ENCODE measurements at places on chromosomes 6 and 20. TPM values are rescaled to one million over a fixed set of nuclear protein-coding genes. Genes with fewer than 3 reads are reported as not detected.

DNA sequence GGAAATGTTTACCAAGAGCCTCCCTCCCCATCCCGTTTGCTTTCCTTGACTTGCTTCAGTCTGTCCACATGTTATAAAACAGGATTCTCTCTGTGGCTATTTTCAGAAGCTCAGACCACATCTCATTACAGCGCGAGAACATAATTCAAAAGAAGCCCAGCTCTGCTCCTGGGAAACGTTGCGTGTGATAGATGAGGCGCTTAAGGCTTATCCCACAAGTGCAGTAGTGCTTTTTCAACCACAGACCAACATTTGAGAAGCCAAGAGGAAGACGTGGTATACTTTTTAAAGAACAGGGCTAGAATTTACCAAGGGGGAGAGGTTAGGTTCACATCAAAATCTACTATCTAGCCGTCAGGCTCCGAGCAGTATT is 239.5 kb downstream of the SLC24A3 start:
- no peak for DNase-seq

DNA sequence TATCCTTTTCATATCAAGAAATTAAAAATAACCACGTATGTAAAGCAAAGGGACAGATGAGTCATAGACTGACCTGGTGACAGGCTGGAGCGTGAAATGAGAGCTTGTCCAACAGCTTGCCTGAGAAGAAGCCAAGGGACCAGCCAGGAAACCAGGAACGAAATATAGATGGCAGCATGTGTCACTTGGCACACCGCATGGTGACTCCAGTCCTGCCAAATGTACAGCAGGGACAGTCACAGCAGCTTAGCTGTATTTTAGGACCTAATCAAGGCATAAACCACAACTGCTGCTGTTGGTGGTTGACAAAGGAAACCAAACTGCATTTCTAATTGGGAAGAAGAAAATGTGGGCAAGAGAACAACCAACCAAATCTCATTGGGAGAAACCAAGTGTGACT is 755.0 kb downstream of the TFAP2A start:
- DNase-seq = no peak

GRCh38 chr6:159594750-159595117 is 98.3 kb downstream of the SOD2 start:
- no peak for DNase-seq

GRCh38 chr6:79954849-79955248 is 7.5 kb upstream of the ELOVL4 start:
- no peak for DNase-seq

DNA sequence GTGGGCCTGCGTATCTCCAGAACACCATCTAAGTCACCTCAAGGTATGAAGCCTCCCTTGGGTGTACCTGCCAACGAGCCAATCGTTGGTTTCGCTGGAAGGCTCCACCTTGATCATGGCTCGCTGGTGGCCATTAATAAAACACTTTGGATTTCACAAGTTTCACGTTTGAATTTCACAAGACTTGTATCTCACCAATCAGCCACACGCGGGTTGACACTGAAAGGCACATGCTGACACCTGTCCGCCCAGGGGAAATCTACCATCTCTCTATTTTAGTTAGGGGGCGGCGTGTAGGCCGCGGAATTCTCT is 586 bp upstream of the HMGA1 start:
- no peak for DNase-seq

DNA sequence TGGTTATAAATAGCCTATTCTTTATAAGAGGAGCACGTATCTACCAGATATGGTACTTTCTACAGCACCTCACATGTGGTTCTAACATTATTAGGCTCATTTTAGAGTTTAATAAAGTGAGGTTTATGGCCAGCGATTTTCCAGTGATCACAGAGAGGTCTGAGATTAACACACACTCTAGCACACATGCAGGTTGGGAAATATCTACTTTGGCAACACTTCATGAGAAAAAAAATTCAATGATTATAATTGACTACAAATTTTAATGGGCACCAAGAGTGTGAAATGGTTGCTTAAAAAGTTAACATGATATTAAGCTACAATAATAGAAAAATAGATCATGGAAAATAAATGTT is 693 bp upstream of the KLHL31 start:
- DNase-seq = no peak

DNA sequence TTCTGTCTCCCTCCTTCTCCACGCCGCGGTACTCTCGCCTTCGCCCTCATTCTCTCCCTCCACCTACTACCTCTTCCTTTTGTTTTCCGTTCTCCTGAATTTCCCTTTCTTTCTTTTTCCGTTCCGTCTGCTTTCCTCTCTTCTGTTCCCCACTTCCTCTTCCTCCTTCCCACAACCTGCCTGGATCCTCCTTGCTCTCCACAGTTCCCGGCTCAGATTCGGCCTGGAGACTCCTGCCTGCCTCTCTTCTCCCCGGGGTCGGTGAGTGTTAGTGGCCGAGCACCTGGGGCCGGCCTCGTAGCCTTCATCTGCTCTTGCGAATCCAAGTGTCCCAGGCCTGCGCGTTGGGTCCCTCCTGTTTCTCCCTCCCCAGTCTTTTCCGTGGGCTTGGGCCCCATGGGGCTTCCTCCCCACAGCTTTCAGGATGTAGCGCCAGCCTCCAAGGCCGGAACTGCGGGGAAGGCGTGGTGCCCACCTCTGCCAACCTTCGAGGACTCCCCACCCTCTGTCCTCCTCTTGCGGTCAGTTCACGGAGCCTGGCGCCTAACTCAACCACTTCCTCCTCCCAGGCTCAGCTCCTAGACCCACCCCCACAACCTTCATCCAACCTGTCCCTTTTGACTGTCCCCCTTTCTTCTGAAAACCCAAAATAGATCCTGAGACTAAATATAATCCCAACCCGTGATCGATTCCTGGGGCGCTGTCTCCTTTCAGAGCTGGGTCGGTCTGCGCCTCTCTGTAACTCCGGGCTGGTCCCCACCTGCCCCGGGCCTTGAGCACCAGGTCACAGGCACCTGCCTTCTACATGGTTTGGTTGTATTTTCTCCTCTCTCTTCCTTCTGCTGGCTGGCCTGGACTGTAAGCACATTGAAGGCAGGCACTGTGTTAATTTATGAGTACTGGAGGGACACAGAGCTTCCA is 6.8 kb downstream of the NRN1 start:
- DNase-seq = no peak

DNA sequence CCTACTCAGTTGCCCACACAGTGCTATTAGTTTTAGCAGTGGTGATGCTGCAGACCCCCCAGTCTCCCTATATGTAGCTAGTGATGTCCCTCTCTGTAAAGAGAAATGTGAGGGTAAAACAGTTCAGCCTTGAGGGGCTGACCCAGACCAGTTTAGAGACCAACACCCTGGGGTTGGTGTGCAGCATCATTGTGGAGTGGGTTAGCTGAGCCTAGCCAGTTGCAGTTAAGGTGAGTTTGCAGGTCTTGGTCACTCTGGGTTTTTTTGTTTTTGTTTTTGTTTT is 401 bp upstream of the B3GALT4 start:
- DNase-seq = no peak

GRCh38 chr6:13178107-13178506 is 150.2 kb downstream of the TBC1D7 start:
- no peak for DNase-seq

GRCh38 chr20:33490934-33491656 is 1.2 kb downstream of the CBFA2T2 start:
- no peak for DNase-seq

- DNase-seq = no peak
Observed at GRCh38 chr6:86969573-86969972, 32.2 kb downstream of the HTR1E start.

DNA sequence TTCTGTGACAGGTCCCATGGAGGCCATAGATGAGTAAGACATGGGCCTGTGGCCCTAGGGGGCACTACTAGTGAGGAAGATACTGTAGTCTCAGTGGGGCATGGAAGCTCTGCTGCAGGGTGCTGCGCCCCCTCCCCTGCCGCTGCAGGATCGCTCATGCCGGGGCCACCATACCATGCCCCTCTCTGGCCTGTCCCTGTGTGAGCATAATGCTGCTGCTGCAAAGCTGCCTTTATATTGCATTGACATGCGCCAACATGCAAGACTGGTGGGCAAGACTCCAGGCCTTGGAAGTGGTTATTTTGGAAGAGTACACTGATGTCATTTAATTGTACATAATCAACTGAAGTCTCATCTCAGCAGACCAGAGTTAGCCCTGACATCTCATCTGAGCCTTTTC is 60.0 kb downstream of the TOX2 start:
- DNase-seq = no peak

GRCh38 chr6:109690373-109690736 is 647 bp downstream of the AK9 start:
- DNase-seq = no peak

DNA sequence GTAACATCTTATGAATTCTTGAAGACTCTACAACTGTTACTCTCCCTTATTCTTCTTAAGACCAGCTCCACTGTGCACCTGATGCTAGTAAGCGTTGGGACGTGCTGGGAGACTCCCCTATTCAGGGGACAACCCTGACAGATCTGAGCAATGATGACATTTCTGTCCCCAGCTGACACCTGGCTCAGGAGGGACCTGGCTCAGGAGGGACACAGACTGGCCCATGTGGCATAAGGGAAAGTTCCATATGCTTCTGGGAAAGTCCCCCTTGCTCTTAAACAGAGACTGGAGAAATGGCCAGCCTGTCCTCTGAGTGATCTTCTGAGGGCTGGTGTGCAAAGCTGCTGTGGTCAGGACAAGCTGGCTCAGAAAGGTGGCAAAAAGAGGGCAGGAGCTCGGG is 10.0 kb upstream of the CD93 start:
- no peak for DNase-seq

DNA sequence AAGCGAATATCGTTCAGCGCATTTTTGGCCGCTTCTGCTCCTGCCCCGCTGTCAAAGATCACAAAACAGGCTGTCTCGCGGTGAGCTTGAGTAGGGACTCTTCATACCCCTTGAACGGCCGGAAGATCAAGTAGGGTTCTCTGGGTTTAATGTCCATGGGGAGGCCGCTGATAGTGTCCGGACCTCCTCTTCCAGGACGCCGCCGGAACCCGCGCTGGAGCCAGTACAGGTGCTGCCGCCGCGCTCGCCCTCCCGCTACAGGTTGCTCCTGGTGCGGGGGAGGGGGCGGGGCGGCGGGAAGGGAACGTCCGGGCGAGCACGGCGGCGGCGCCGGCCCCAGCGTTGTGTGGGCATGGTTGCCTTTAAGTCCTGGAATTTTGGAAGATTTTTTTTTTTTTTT is 67.4 kb downstream of the KHDC1L start:
- DNase-seq = no peak

- no peak for DNase-seq
Observed at GRCh38 chr20:11807054-11808048, 110.3 kb upstream of the BTBD3 start.

GRCh38 chr6:111076024-111076695 is 11.1 kb upstream of the SLC16A10 start:
- no peak for DNase-seq

DNA sequence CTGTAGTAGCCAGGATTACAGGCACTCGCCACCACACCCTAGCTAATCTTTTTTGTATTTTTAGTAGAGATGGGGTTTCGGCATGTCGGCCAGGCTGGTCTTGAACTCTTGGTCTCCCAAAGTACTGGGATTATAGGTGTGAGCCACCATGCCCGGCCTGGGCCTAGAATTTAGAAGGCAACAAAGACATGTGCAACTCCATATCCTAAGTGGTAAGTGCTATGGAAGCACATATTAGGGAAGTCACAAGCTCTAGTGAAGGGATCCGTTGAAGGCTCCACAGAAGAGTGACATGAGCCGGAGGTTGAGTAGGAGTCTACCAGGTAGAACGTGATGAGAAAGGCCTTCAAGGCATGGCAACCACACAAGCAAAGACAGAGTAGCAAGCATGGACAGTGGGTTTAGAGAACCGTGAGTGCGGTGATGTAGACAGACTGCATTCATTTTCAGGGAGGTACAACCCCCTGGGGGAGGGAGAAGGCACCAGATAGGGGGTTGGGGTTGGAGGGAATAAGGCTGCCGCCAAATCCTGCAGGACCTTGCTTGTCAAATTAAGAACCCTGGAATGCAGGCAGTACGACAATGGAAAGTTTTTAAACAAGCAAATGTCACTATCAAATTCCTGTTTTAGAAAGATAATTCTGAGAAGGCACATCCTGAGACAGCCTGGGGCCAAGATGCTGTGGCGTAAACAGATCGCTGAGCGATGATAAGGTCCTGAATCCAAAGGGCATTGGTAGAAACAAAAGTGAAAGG is 50.2 kb downstream of the ARHGAP18 start:
- no peak for DNase-seq

- DNase-seq = no peak
Observed at GRCh38 chr6:75498862-75499261, 5.3 kb upstream of the FILIP1 start.

DNA sequence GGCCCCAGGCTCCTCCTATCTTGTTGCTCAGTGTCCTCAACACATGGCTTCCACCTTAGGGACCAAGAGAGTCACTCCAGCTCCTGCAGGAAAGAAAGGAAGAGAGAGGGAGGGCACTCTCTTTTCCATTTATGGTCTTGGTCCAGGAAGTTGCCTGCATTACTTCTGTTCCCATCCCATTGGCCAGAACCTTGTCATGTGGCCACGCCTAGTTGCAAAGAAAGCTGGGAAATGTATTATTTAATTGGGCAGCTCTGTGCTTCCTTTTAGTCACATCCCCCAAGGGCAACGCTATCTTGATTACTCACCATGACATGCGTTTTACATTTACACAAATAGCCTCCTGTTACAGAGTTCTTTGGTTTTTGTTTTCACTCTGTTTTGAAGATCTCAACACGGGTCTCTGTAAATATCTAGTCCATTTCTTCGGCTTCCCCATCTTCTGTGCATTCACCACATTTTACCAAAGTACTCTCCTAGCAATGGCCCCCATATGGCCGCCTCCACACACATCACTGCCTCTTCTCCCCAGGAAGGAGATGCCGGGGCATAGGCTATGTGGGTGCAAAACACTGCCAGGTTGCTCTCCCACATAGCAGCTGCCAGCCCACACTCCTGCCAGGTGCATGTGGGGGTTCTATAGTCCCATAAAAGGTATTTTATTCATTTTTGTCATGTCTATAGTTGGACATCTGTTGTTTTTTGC is 35.7 kb upstream of the ZMYND8 start:
- no peak for DNase-seq

The THBS2 gene
- total RNA-seq = 58.4 TPM

The GRIK2 gene
- total RNA-seq = 9.6 TPM

The SHLD1 gene
- total RNA-seq = 2.9 TPM

The CNBD2 gene
- 0.90 TPM for total RNA-seq

The RHAG gene
- total RNA-seq = 0.59 TPM

The WFDC9 gene
- not detected for total RNA-seq

The EEF1A2 gene
- total RNA-seq = not detected

The CPNE5 gene
- 0.39 TPM for total RNA-seq

The OR14J1 gene
- not detected for total RNA-seq
